ENCODE measurements at places on chromosomes 2 and 18. TPM values are rescaled to one million over a fixed set of nuclear protein-coding genes. Genes with fewer than 3 reads are reported as not detected.

DNA sequence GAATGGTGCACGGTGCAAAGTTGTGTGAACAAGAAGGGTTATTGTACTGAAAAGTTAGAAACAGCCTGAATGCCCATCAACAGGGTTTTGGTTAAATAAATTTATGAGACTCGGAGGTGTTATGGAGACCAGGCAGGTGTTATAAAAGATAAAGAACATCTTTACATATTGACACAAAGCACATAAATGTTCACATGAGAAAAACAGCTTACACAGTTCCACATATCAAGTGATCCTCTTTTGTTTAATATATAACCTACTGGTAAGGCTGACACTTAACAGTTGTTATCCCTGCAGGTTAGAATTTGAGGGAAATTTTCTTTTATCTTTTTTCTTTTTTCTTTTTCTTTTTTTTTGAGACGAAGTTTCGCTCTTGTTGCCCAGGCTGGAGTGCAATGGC is 20.0 kb upstream of the ARPC2 start:
- no peaks in the 10 kb centered on the region for H3K36me3 ChIP-seq
- no peak overlapping the region for H3K4me3 ChIP-seq
- no peak overlapping the region for H3K27ac ChIP-seq
- no peak for DNase-seq
- H3K4me1 ChIP-seq, result no peaks in the 10 kb centered on the region

- peaks cover 3% of the 10 kb centered on the region for H3K27me3 ChIP-seq
- H3K27ac ChIP-seq, result no peak overlapping the region
- no peak for DNase-seq
- H3K36me3 ChIP-seq, result no peaks in the 10 kb centered on the region
Measured at GRCh38 chr2:239644011-239644410, 243.2 kb upstream of the HDAC4 start.

DNA sequence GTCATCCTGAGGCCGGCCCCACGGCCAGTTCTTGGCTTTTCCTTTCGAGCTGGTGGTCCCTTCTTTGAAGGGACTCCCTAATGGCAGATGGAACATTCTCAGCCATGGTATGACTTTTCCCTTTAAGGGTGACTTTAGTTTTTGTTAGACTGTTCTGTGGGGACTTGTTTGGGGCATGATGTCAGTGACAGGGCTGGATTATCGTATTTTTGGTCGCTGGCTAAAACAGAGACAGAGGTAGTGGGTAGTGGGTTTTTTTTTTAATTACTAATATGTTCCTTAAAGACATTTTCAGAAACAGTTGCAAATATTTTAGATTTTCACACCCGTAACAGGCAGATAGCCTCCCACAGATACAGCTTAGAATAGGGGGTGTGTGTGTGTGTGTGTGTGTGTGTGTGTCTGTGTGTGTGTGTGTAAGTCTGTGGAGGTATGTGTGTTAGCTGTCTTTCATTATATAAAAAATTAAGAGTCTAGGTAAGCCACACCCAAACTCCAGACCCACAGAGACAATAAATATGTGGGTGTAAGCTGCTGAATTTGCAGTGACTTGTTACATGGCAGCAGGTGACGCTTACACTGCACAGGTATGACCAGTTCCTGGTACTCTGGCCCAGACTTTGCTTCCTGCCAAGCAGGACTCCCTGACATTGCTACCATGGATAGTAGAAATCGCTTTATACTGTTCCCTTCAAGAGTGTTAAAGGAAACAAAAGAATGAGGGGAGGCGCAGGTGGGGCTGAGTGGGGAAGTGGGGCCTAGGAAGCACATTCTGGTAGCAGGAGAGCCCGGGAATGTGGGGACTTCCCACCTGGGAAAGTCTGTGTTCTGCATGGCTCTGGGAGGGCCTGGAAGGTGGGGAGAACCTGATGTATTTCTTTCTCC is 20.9 kb downstream of the NCK2 start:
- peak overlapping the region; percentile 77 for H3K27ac ChIP-seq
- DNase-seq, result no peak
- H3K4me3 ChIP-seq, result no peak overlapping the region
- no peaks in the 10 kb centered on the region for H3K27me3 ChIP-seq

GRCh38 chr18:45024357-45025088 is 343.8 kb downstream of the SETBP1 start:
- H3K4me1 ChIP-seq, result no peaks in the 10 kb centered on the region
- H3K27ac ChIP-seq, result no peak overlapping the region
- DNase-seq, result no peak
- H3K4me3 ChIP-seq, result no peak overlapping the region
- no peaks in the 10 kb centered on the region for H3K27me3 ChIP-seq

- no peak overlapping the region for H3K4me3 ChIP-seq
- no peaks in the 10 kb centered on the region for H3K27me3 ChIP-seq
- no peak overlapping the region for H3K27ac ChIP-seq
- peaks cover 36% of the 10 kb centered on the region for H3K4me1 ChIP-seq
Measured at GRCh38 chr18:23077493-23078256, 57.6 kb upstream of the CABLES1 start.

- DNase-seq, result no peak
- no peak overlapping the region for H3K4me3 ChIP-seq
- H3K4me1 ChIP-seq, result no peaks in the 10 kb centered on the region
- H3K27me3 ChIP-seq, result no peaks in the 10 kb centered on the region
Measured at GRCh38 chr2:105262651-105263091, 21.1 kb downstream of the GPR45 start.

DNA sequence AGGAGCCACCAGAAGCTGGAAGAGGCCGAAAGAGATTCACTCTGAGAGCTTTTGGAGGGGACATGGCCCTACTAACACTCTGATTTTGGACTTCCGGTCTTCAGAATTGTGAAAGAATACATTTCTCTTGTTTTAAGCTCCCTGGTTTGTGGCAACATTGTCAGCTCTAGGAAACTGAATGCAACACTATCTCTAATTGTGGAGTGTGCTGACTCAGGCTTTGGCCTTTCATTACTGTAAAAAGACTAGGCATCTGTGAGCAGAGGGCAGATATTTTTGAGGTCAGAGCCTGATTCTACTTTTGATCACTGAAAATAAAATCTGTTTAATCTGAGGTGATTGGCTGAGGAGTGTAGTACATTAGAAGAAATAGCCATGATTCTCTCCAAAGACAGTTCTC is 185.4 kb upstream of the FAM98A start:
- H3K27ac ChIP-seq, result no peak overlapping the region
- H3K36me3 ChIP-seq, result no peaks in the 10 kb centered on the region
- no peaks in the 10 kb centered on the region for H3K4me1 ChIP-seq
- no peak overlapping the region for H3K4me3 ChIP-seq
- no peak for DNase-seq

The TNFAIP6 gene
- not detected for total RNA-seq

Measured in activated T-helper 2 cell treated with anti-CD3 and anti-CD28 coated beads, Interferon-gamma antibody, Interleukin-2, Interleukin-4, amounts not matched to agents 10 μg/mL and 5 μg/mL and 100 μg/mL, durations not matched to agents 14 hours and 24 hours and 36 hours (primary cell).